ENCODE measurements at places on chromosomes 7 and 10.

DNA sequence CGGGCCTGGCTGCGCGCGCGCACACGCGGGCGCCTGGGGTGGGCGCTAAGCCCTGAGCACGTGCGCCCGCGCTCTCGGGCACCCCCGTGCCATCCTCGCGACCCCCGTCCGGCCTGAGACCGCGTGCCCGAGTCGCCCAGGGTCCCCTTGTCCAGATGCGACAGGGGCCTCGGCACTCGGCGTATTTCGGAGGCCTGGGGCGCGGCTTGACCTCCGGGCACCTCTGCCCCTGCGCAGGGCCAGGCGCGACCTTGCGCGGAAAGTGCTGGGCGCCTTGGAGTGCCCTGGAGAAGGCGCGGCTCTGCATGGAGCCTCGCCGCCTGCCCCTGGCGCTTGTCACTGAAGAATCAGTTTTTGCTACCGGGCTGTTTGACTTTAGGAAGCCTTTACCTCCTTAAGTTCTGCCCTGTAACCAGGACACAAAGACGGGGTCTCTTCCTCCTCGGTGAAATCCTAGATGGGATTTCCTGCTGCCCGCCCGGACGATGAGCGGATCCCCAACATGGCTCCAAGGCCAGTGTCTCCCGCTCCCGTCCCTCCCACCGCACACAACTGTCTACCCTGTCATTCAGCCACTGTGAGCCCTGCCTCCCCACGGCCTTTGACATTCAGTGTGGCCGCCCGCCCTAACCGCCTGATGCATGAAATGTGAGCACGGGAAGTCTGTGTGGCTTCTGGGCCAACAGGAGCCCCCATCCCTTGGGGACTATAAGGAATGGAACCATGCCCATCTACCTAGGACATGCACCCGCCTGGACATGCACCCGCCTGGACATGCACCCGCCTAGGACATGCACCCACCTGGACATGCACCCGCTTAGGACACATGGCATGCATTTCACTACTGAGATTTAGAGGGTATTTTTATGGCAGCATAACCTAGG lies 1.1 kb upstream of the STK32C start:
- DNase-seq, result no peak

GRCh38 chr10:21099291-21100062 lies 202.4 kb upstream of the NEBL start:
- no peak for DNase-seq

DNA sequence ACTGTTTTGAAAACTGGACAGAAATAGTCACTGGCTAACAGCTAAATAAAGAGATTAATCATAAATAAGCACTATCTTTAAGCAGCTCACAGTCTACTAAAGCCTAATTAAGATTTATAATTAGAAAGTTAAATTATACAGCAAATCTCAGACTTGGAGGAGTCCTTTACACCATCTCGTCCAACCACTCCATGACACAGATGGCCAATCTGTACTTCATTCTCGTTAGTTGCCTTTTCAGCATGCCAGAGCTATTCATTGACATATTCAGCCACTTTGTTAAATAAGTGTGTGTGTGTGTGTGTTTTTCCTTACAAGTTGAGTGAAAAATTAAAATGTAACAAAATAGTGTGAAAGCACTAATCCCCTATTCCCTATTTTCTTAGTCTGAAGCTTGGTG lies 1066.7 kb downstream of the CNTNAP2 start:
- DNase-seq, result no peak

- DNase-seq, result no peak
Measured at GRCh38 chr10:22148961-22149360, 68.9 kb downstream of the EBLN1 start.

- DNase-seq, result no peak
Measured at GRCh38 chr10:108608860-108609259, 1314.5 kb downstream of the XPNPEP1 start.

DNA sequence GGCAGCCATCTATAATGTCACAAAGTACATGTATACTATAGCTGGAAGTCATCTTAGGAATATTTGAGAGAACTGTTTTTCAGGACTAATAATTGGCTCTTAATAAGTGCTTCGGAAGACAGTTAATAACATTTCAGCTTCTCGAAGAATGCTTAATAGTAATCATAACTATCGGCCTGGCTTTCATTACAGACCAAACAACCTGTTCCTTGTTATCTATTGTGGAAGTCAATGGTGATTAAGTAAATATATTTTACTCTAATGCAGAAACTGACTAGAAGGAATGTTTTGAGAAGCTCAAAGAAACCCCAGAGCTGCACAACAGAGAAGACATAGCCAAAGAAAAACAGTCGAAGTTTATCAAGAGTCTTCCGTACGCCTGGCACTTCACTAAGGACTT lies 106.8 kb upstream of the FAM133B start:
- no peak for DNase-seq

DNA sequence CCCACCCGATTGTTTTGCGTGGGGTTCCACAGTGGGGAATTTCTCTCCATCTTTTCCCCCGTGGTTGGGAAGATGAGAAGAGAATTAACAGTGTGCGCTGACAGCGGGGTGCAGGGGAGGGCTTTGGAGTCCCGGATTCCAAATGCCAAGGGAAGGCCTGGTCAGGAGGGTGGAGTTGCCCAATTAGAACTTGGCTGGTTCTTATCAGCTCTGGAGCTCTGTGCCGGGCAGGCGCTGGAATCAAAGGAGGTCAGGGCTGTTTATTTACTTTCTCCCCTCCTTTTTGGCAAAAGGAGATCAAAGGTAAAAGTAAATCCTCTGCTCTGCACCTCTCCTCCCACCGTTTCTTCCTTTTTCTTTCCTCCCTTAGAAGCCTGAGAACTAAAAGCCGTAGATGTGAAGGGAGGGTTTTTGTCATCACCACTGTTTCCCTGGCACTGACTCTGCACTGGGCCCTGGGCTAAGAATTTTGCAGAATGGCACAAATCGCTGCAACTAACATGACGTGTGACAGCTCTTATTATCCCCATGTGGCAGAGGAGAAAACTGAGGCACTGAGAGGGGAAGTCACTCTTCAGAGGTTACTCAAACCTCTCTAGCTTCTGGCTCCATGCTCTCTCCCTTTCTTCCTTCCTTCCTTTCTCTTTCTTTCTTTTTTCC lies 95.2 kb upstream of the ZNF716 start:
- no peak for DNase-seq

GRCh38 chr7:108167460-108167859 lies 37.3 kb upstream of the LAMB4 start:
- no peak for DNase-seq

GRCh38 chr10:102537948-102538347 lies 34.2 kb downstream of the SUFU start:
- no peak for DNase-seq

- DNase-seq, result no peak
Measured at GRCh38 chr10:31112961-31113360, 81.3 kb upstream of the ZNF438 start.

GRCh38 chr10:100315615-100316014 lies 14.4 kb downstream of the PKD2L1 start:
- no peak for DNase-seq

DNA sequence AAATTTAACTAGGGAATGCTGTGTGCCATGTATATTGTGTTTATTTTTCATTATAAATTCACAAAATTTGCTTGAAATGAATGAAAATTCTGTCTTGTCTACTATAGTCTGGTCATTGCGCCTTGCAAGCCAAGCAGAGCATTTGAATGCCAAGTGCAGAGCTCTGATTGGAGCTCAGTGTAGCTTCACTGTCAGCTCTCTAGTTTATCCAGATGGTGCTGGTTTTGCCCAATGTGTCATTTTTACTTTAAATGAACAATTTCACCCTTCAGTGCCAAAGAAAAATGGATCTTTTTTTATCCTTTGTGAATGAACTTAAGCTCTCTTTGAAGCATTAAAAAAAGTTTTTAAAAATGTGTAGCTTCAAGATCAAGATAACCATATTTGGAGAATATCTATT lies 225.6 kb upstream of the CACNA2D1 start:
- DNase-seq, result no peak

- no peak for DNase-seq
Measured at GRCh38 chr7:147363101-147363500, 1227.5 kb upstream of the C7orf33 start.

GRCh38 chr7:997404-998395 lies 14.7 kb downstream of the CYP2W1 start:
- DNase-seq, result no peak

DNA sequence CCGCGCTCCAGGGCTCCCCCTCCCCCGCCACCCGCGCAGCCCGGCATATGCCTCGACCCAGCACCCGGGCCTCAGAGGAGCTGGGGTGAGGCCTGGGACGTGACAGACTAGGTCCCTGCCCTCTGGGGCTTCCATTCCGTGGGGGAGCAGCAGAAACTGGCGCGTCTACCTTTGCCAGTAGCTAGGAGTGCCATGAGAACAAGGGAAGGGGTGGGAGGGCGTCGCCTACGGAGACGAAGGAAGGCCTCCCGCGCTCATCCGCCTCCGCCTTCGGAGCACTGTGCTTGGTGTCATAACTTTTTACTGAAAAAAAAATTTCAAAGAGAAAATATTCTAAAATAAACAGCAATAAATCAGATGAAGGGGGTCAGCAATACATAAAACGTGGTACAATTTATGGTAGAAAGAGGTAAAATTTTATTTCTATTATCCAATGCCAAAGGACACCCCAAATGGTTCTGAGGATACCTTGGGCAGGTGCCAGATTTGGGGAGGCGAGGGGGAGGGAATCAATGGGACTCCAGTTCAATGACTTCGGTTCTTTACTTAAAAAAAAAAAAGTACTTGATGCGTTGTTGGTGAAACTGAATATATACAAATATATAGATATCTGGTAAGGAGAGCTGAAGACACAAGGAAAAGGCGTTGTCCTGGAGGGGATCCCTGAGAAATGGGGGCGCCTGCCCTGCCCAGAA lies 35.1 kb upstream of the GRID1 start:
- no peak for DNase-seq

GRCh38 chr7:134619627-134620331 lies 26.9 kb upstream of the BPGM start:
- no peak for DNase-seq

DNA sequence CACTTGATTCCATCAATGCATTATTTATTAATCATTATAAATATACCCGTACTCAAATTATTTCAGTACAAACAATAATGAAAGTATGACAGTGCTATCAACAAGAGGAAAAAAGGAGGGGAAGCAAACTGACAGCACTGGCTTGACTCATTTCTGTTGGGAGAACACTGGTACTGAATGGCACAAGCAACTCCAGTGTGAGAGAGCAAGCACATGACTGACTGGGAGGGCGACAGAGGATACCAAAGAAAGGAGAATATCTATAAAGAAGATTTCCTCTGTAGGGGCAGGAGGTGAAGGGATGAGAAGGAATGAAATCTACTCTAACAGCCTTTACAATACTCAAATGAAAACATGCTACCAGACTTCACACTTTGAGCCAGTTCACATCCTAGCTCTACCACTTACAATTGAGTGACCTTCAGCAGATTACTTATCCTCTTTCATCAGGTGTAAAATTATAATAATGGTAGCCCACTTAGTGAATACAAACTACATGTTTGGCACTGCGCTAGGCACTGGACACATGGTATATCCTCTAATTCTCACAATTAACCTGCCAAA lies 1.5 kb downstream of the USP54 start:
- no peak for DNase-seq

DNA sequence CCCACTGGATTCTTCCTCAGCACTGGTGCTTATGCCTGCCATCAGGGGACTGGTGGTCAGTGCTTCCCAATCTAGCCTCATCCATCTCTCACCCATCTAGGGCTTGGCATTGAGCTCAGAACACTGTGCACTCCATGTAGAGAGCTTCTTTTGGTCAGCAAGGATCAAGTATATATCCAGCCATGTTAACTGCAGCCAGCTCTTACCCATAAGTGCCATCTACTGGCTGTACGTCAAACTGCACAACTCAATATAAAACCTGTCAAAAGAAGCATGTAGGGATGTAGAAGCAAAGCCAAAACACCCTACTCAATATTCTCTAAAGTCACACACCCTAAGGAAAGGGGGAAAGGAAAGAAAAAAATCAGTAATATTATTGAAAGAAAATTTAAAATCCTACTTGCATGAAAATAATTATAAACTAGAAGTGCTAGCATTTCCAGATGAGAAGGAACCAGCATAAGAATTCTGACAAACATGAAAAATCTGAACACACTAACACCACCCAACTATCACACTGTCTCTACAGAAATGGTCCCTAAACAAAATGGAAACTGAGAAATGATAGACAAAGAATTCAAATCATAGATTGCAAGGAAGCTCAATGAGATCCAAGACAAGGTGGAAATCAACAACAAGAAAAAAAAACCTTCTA lies 531.1 kb upstream of the STEAP1 start:
- no peak for DNase-seq

- peak; percentile 38 for DNase-seq
Measured at GRCh38 chr10:51074238-51075028, at the start of gene PRKG1. Gene PRKG1 (plus strand): TSS chr10:51074487.

- DNase-seq, result no peak
Measured at GRCh38 chr10:126463286-126463685, 75.0 kb upstream of the ADAM12 start.

GRCh38 chr10:23370106-23370505 lies 25.5 kb upstream of the C10orf67 start:
- no peak for DNase-seq

DNA sequence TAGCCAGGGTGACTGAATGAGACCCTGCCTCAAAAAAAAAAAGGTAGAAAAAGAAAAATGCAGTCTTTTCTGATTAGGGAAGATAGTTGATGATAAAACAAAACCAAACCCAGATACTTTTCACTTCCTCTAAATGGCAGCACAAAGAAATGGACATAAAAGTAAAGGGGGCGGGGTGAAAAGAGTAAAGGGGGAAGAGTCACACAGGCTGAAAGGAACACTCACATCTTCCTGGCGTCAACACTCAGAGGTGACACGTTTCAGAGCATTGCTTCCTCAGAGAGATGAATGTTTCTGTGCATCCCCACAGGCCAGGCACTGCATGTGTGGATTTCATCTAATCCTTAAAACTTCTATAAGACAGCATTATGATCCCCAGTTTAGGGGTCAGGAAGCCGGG lies 81.2 kb downstream of the HIPK2 start:
- DNase-seq, result no peak

GRCh38 chr10:44467900-44468299 lies 83.0 kb upstream of the CXCL12 start:
- DNase-seq, result no peak

- DNase-seq, result peak; percentile 14
Measured at GRCh38 chr7:159070431-159071148, 74.1 kb downstream of the VIPR2 start.

- no peak for DNase-seq
Measured at GRCh38 chr7:63112764-63113712, 885.6 kb upstream of the ZNF722 start.

DNA sequence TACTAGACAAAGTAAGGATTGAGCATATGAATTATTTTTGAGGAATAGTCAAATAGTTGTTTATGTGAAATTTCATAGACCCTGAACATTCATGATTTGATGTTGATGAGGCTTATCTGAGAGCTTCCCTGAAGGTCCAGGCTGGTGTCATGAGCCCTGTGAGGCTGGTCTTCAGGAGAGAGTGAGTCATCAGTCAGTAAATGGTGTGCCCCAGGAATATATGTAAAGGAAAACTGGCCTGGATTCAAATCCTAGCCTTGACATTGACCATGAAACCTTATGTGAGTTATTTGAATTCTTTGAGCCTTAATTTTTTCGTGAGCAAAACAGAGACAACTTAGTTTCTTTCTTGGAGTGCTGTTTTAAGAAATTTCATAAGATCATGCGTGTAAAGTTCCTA lies 6.2 kb downstream of the TMEM236 start:
- DNase-seq, result no peak
